Hematopoietic multipotent progenitor cell treated with erythropoietin and hydrocortisone succinate and interleukin-3 and kit ligand, for 17 days (in vitro differentiated cells): ENCODE measurements at places on chromosomes 7 and 10.

GRCh38 chr7:12094365-12094921, 116.7 kb upstream of the TMEM106B start:
- no peak for DNase-seq

DNA sequence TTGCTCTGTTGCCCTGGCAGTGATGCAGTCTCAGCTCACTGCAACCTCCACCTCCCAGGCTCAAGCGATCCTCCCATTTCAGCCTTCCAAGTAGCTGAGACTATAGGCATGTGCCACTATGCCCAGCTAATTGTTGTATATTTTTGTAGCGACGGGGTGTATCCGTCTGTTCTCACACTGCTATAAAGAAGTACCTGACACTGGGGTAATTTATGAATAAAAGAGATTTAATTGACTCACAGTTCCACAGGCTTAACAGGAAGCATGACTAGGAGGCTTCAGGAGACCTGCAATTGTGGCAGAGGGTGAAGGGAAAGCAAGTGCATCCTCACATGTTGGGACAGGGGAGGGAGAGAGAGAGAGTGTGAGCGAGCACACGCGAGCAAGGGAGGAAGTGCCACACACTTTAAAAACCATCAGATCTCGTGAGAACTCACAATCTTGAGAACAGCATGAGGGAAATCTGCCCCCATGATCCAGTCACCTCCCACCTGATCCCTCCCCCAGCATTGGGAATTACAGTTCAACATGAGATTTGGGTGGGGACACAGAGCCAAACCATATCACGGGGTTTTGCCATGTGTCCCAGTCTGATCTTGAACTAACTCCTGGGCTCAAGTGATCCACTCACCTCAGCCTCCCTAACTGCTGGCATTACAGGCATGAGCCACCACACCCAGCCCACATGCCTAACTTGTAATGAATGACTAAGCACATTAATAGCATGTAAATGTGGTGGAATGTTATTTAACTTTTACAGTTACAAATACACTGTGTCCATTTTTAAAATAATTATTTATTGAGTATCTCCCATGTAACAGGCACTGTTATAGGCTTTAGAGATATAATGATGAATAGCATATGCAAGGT, 65.5 kb downstream of the RALA start:
- peak; percentile 47 for DNase-seq

DNA sequence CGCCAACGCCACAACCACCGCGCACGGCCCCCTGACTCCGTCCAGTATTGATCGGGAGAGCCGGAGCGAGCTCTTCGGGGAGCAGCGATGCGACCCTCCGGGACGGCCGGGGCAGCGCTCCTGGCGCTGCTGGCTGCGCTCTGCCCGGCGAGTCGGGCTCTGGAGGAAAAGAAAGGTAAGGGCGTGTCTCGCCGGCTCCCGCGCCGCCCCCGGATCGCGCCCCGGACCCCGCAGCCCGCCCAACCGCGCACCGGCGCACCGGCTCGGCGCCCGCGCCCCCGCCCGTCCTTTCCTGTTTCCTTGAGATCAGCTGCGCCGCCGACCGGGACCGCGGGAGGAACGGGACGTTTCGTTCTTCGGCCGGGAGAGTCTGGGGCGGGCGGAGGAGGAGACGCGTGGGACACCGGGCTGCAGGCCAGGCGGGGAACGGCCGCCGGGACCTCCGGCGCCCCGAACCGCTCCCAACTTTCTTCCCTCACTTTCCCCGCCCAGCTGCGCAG, 424 bp downstream of the EGFR start:
- DNase-seq = no peak

GRCh38 chr7:32275216-32276009, 205.2 kb upstream of the PDE1C start:
- no peak for DNase-seq

DNA sequence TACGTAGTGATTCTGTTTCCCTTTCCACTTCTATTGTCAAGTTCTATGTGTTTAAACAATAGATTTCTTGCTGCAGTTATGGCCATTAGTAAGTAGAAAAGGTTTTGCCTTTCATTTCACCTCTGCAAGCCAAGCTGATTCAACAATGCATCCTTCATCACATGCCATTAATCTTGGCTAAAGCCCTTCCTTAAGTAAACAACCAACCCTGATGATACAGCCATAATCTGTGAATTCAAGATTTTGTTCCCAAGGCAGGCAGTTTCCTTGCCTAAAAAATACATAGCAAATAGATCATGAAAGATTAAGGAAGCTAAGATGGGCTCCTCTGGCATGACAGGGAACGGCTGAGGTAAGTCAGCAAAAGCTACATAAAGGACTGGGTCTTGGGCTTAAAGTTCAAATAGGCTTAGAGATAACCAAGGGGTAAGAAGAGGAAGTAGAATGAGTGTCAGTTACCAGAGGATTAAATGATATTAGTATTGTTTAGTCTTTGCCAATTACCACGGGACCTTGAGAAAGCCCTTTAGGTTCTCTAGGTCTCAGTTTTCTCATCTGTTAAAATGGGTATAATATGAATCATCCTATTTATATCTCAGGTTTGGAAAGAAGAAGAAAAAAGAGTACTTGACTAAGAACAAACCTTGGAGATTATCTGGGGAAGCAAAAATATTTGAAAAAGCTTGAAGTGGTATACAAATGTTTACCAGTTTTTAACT, 35.9 kb upstream of the ANK3 start:
- no peak for DNase-seq

- DNase-seq = no peak
Measured at GRCh38 chr10:35699848-35700486, 57.9 kb upstream of the FZD8 start.

DNA sequence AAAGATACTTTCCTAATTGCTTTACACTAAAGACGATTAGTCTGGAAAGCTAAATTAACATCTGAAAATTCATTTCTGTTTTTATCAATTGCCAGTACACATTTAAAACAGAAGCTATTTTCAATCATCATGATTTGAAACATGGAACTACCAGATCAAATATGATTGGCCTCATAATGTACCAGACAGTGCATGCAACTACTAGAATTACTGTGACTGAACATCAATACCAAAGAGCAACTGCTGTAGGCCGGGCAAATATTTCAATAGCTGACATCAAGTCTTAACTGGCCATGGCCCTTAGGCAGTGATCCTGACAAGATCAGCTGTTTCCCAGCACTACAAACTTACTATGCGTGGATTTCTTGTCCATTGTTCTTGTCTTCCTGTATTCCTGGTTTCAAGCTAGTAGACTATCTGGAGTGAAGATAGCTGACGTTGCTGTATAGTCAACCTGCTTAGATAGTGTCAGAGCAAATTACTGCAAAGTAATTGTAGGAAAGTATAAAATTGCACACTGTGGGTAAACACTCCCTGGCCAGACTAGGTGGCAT, 21.7 kb upstream of the WNT16 start:
- DNase-seq = no peak

DNA sequence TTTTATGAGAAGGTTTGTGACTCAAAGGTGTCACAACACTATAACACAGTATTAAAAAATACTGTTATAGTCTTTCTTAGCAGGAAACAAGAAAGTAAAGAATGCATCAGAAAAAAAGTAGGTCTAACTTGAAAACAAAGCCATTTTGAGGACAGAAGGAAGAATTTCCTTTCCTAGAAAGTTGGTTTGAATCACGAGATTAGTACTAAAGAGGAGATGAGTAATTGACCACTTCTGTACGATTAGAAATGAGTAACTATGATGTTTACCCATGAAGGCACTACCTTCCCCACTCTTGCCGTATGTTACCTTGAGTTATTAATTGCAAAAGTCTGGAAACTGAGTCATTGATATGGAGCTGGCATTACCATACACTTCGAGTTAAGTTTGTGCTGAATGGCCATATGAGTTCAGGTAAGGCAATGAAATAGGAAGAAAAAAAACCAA, 65.2 kb downstream of the FAM185A start:
- no peak for DNase-seq

- DNase-seq = no peak
Measured at GRCh38 chr7:17036584-17036983, 154.8 kb upstream of the AGR3 start.

DNA sequence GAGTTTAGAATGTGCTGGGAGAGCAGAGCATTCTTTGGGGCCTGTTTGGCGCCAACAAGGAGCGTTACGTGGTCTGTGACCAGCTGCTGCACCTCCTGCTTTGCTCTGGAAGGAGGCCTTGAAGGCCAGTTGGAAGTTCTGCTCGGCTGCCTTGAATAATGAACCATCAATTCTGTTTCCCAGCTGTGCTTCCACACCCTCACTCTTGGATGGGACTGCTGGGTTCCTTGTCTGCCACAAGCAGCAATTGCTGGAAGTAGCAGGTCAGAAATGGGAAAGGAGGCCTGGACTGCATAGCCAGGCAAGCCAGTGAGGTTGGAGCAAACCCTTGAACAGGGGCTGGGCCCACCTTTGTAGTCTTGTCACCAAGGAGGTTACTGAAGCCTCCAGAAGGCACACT, 86.6 kb upstream of the INSYN2A start:
- DNase-seq = no peak

DNA sequence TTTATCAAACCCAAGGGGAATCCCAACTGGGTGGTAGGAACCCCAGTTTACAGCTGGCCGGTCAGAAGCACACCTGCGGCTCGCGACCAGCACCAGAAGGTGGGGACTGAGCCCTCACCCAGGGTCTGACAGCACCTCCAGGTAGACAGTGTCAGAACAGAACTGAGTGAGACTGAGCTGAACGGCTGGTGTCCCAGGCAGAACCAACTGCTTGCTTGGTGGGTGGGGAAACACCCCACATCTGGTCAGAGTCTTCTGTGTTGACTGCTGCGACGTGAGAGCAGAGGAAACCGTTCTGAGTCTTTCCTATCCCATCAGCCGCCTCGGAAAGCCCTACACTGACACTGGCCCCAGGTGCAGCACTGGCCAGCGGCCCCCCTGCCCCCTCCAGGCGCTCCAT, 160.7 kb downstream of the MAD1L1 start:
- DNase-seq = no peak
